ENCODE measurements at places on chromosomes 12 and 14.

DNA sequence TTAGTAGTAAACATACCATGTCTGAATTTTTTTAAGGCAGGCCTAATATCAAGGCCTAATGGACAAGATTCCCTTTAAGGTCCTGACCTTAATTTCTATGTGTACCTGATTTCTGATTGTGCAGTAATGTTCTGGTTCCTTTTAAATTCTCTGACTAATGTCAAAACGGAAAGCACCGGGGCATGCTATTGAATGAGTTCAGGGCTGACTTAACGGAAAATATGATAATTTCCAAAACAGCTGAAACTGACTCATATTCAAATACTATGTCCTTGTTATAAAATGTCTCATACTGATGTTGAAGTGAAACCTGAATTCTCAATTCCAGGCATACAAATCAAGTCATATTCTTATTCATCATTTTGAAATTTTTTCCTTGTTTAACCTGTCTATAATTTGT, 6.7 kb downstream of the TAS2R43 start:
- DNase-seq: no peak

DNA sequence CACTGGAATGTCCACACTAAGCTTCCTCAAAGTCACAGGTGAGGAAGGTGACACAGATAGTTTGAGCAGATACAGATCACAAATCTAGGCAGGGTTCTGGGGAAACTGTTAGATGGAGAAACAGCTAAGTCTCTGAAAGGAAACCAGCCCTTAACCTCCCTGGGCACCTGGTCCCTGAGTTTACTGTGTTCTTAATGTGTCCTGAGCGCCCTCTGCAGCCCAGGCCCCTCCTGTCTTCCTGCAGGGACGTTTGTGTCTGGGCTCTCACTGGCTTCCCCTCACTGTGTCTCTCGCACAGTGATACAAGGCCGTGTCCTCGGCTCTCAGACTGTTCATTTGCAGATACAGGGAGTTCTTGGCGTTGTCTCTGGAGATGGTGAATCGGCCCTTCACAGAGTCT, 684.3 kb downstream of the TMEM121 start:
- DNase-seq: no peak

- DNase-seq: no peak
Measured at GRCh38 chr14:32382704-32383103, 53.6 kb downstream of the AKAP6 start.

GRCh38 chr12:67415473-67415872, 146.3 kb downstream of the CAND1 start:
- no peak for DNase-seq
